ENCODE measurements at places on chromosomes 1 and 21. TPM values are rescaled to one million over a fixed set of nuclear protein-coding genes. Genes with fewer than 3 reads are reported as not detected.

Gene CAMK2N1
- 37.3 TPM for total RNA-seq

DNA sequence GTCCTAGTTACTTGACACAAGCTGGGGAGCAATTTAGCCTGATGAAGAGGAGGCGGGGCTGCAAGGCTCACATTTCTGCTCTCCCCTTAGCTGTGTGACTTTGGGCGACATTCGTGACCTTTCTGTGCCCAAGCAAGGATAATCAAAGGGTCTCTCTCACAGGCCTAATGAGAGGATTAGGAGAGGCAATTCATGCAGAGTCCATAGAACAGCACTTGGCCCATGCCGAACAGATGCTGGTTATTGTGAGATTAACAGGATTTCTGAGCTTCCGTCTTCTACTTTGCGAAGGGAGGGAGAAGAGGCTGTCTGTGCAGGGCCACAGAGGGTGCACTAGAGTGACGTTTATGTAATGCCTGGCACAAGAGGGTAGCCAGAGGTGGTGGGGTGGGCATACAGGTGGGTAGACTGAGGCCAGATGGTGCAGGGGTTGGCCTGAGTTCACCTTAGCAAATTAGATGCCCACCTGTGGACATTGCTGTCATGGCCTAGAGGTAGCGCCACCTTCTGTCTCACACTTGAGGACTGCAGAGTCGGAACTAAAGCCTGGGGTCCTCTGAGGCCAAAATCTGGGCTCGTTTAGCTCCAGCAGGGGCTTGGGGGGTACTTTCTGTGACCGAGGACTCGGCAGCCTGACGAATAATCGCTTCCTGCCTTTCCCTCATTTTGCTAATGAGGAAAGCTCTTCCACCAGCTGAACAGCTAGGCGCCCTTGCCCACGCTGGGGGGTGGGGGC, 18.6 kb downstream of the ACTL8 start:
- no peak for DNase-seq

DNA sequence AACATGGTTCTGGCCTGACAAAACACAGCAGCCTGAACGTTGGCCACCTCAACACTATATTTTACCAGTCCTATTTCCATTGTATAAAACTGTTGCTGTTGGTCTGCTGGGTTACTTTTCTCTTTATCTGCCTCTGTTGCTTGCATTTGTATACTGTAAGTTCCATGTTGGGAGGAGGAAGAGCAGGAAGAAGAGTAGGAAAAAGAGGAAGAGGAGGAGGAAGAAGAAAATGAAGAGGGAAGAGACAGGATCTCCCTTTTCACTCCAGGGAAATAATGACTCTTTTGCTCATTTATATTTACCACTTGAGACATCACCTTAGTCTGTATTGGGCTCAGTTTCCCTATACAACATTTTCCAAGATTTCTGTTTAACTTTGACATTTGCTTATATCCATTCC, 134.2 kb downstream of the PTPRC start:
- DNase-seq, result no peak

DNA sequence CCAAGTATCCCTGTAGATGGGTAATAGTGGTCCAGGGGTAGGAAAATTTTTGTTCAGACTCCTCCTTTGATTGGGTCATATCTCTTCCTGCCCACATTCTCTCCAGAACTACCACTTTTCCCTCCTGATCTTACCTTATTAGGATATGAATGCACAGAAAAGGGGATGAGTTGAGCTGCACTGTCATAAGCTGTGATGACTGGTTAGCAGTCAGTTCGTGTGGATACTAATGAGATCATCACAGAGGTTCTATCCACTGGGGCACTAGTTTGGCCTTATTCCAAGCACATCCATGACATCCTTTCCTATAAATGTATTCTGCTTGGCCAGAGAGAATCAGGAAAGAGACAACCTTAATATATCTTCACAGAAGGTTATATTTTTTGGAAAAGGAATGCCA, 22.1 kb upstream of the TBX15 start:
- DNase-seq, result no peak

- no peak for DNase-seq
Observed at GRCh38 chr1:37257646-37258045, 216.7 kb upstream of the ZC3H12A start.

DNA sequence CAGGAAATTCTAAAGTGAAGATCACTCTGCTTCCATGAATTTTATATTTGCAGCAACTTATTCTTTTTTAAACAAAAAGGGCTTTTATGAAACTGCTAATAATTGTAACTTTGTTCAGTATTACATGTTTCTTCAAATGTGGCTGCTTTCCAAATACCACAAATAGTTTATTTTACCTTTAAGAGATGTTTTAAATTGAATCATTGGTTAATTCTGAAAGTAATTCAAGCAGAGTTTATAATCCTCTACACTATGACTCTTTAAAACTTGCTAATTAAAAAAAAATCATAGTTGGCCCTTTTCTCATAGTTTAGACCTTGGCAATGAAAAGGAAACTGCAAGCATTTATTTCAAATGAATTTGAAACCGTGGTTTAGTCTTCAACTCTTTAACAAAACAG, 59.6 kb downstream of the SDCCAG8 start:
- no peak for DNase-seq

DNA sequence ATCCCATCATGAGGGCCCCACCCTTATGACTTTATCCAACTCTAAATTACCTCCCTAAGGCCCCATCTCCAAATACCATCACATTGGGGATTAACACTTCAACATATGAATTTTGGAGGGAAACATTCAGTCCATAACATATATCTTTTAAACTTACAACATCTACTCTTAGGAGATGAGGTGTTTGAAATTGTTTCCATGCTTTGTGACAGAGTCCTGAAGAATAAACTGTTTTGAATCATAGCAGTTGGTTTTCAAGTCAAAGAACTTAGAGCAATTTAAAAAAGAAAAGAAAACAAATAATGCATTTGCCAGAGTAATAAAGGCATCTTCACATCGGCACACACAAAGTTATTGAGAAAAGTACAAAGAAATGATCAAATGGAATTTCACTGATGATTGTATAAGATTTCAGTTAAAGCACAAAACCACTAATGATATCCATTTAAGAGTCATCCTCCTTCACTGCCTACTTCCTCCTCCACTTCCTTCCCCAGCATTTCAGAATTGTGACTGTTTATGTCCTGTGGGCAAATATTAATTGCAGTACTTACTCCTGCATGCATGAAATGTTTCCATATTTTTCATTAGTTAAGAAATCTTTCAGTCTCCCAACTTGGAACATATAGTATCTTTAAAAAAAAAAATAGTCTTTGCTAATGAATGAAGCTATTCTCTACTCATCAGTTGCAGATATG, 202.0 kb downstream of the LRRC40 start:
- no peak for DNase-seq

GRCh38 chr1:229563241-229563640, 4.7 kb upstream of the ABCB10 start:
- DNase-seq, result no peak

DNA sequence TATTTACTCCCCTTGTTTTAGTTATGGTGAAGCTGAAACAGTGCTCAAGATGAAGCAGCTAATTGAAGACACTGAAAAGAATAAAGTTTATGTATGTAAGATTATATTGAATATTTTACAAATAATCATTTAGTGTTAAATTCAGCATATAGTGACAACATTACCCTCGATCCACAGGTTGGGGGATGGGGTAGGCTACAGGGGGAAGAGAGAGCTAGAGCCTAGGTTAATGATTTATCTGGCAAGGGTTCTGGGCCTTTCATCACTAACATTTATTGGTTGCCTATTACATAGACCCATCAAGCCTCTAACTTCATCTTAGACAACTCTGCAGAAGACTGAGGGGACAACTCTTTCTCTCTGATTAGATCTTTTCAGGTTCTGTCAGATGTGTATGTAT, 21.3 kb downstream of the ZCCHC17 start:
- no peak for DNase-seq

DNA sequence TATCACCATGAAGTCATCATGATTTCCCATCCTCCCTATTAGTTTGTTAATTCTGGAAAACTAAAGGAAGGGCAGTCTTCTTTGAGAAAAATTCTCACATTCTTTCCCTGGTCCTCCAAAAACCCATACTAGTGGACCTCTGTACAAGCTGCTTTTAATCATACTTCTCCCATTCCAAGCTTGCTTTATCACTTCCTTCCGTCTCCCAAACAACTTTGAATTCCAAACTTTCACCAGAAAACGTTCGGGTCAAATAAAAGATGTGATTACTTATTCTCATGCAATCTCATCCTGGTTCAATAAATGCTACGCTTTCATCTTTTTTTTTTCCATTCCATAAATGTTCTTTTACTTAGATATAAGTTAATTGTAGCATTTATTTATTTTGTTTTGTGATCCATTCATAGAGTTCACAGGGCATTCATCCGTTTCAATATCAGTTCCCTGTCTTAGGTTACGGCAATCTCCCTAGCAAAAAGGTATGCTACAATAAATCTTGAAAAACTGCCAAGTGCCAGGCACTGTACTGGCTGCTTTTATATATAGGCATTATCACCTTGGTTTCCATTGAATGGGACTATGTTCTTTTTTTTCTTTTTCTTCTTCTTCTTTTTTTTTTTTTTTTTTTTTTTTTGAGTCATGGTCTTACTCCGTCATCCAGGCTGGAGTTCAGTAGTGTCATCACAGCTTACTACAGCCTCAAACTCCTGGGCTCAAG, 100.2 kb upstream of the GREM2 start:
- DNase-seq, result no peak

GRCh38 chr1:37851262-37851661, 8.1 kb downstream of the MTF1 start:
- no peak for DNase-seq

- no peak for DNase-seq
Observed at GRCh38 chr1:65344171-65344814, 35.0 kb downstream of the DNAJC6 start.

GRCh38 chr21:45074048-45074817, at the start of gene ADARB1:
ADARB1 (plus strand) TSS chr21:45074580; CDS start chr21:45171657, 97,077 bp downstream.
- DNase-seq, result peak; percentile 50

- DNase-seq, result no peak
Observed at GRCh38 chr1:1169429-1170214, 4.1 kb upstream of the TTLL10 start.
